ENCODE measurements at places on chromosomes 6 and 20.

DNA sequence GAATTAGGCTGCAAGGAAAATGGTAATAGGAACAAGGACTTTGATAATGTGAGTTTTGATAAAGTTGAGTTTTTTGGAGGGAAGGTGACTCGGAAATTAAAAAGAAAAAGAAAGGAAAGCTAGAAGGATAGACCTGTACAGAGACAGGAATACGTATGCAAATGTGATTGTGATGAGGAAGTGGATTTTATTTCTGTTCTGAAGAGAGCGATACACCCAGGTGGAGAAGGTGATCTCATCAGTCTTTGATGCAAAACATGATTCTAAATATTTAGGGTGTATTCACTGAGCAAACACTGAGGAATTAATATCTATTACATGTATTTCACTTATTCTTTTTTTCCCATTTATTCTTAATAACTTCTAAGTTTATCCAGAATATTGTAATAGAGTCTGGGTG is 9.2 kb upstream of the PLEKHG1 start:
- no peak for DNase-seq

DNA sequence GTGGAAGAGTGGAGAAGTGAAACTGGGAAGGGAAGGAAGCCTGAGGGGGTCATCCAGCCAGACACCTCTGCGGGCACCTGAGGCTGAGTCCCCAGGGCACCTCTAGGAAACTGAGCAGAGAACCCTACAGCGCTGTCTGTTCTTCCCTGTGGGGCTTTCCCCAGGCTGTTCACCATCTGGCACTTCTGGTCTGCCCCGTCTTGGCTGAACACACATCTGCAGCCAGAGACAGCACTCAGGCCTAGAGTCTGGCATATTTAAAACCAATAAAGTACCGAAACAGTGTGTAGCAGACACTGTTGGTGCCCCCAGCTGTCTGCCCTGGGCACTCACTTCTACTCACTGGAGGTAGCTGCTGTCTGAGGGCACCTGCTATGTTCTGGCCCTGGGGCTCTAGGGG is 9.4 kb upstream of the ARFGEF2 start:
- DNase-seq: no peak

DNA sequence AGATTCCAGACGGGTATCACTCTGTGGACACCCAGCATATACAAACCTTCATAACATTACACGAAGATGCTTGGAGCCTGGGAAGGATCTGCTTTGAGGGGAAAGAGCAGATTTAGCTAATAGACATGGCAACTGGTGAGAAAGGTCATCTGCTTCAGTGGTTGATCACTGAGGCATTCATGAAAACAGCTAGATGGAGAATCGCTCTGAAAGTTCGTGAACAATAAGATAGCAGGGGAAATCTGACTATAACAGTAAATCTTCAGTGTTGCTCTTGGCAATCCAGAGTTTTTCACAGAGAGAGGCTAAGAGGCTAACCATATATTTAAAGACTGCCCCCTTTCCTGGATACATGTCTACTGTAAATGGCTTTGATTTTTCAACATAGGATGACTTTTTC is 245.3 kb downstream of the FARS2 start:
- DNase-seq: no peak

GRCh38 chr6:92337571-92337970 is 1081.8 kb downstream of the EPHA7 start:
- no peak for DNase-seq

GRCh38 chr6:160832422-160832821 is 130.4 kb downstream of the PLG start:
- no peak for DNase-seq

DNA sequence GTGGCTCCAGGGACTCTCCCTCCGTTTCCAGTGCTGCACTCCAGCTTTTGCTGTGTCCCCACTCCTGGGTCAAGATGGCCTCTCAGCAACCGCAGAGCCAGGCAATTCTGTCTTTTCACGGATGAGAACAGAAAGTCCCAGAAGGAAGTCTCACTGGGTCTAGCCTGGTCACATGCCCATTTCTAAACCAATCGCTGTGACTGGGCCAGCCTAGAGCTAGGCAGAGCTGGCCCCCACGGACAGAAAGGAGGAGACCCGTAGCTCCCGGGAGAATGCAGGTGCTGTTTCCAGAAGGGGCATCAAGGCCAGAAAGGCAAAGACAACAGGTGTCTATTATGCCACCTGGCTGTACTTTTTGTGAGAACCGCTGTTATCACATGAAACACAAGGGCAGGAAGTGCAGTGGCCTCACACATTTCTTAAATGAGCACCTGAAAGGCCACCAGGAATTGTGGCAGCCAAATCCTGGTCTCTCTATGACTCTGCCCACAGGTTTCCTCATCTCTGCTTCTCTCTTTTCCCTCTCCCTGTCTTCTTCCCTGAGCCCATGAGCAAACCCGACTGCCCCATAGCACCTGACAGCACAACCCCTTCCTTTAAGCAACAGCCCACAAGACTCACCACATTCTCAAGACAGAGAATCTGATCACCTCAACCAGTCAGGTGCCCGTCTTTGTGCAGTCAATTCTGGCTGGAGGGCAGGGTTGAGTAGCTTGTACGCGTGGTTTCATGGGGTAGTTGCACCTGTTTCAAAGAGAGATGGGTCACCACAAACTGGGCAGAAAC is 37.1 kb upstream of the B4GALT5 start:
- no peak for DNase-seq

DNA sequence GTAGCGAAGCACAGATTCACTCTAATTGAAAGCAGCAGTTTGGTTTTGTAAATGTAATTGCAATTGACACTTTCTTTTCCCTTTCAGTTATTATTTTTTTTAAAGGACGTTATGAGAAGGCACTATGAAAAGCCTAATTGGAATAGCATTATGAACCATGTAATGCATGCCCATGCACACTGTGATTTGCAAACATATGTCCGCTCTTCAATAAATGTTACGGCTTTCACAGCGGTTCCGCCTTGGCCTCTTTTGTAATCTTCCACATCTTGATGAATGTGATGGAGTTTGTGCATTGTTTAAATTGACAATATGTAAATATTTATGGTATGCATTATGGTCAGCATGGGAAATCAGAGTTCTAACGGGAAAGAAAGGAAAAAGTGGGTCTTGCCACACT is 61.3 kb downstream of the SAMD5 start:
- no peak for DNase-seq

DNA sequence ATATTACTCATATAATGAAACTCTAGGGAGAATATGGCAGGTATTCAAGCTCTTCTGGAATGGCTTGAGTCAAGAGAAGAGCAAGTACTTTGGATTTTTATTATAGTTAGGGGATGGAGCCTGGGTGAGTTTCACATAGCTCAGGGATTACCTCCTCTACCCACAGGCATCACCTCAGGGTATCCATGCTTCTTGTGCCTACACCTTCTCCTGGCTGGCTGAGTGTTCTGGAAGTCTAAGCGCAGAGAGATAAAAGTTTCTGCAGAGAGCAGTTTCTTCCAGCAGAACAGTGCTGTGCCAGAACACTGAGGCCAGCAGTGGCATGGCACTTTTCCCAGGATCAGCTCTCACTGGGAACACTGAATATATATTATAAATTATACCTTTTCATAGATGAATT is 199.7 kb upstream of the KCNQ5 start:
- peak; percentile 71 for DNase-seq

DNA sequence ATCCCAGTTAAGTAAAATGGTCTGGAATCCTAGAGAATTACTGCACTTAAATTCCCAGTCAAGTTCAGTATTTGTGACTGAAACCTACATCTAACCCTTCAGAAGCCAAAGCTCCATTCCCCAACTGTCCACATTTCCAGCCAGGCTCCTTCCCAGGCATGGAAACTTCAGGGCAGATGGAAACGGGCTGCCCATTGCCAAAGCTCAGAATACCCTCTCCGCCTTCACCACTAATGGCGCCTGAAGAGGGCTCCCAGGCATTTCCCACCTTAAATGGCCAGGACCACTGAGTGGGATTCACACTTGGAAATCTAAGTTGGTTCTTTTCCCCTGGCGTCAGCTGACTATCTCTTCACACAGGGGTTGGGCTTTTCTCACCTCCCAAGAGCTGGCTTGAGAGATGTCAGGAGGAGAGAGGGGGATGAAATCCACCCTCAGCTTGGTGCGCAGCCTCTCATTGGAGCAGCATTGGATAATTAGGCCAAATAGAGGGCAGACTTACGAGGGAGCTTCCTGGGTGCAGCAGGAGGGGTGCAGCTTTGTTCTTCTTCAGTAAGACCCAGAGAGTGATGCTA is 82.9 kb downstream of the ANKRD60 start:
- DNase-seq: no peak

- DNase-seq: no peak
Measured at GRCh38 chr6:170209354-170210025, 81.4 kb downstream of the DLL1 start.

GRCh38 chr6:30700340-30700739 is 9.6 kb upstream of the NRM start:
- no peak for DNase-seq

GRCh38 chr6:10545482-10545881 is 24.3 kb downstream of the GCNT2 start:
- no peak for DNase-seq

DNA sequence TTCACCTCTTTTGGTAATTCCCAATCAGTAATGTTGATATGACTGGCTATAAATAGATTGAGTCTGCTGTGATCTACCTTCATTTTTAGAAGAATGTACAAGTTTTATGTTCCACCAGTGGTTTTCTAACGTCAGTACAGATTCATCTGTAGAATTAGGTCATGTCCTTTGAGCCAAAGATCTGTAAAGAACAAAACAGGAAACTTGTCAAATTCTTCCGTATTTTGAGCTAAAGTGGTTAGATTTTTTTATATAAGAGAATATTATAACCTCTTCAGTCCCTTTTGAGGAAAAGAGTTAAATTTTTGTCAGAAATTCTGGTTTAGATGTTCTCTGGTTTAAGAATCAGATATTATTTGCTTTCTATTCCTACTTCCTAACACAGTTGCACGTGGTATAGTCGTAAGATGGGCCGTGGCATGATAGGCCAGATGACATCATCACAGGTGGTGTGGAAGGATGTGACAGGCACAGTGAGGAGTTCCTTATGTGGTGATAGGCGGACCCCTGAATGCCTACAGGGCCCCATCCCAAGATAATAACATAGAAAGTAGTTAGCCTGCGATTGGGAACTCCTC is 62.3 kb downstream of the SNX9 start:
- no peak for DNase-seq

- no peak for DNase-seq
Measured at GRCh38 chr6:95785785-95786184, 208.4 kb downstream of the MANEA start.

DNA sequence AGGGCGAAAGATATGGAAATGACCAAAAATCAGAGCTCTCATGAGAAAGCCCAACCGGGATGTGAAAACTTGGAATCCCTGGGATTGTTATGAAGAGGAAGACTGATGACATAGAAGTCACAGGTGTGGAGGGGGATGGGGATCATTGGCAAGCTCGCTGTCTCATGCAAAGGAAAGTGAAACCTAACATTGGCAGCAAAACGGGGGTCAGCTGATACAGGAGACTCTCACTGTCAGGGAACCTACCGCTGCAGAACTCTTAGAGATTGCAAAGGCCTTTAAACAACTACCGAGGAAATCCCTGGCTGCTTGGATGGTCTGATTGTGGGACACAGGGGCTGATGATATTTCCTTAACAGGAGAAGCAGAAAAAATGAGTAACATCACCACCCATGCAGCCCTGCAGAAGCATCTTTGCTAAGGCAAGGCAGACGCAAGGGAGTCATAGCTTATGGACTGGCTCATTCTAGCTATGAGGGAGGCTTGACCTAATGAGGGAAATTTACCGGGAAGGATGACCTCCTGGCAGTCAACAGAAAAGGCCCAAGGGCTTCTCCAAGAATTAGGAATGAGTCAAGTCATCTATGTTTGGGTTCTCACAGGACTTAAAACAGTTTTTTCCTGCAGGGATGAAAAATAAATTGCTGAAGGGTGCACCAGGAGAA is 7.0 kb downstream of the MUC21 start:
- no peak for DNase-seq

DNA sequence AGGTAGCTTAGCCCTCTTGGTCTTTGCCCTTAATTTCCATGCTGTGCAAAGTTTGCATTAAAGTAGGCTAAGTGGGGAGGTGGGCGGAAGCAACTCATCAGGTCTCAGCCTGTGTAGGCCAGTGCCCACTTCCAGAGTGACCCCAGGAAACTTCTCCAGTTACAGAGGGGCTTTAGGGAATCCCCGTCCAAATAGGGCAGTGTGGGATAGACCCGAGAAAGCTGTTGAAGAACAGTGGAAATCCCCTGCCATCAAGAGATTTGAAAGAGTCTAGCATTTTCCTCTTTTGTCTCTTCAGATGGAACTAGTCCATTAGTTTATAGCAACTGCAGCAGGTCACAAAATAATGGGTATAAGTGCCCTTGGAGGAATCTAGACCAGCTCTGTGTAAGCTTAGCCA is 20.2 kb downstream of the SF3B5 start:
- no peak for DNase-seq

GRCh38 chr20:55052459-55052858 is 577.1 kb downstream of the DOK5 start:
- DNase-seq: no peak

DNA sequence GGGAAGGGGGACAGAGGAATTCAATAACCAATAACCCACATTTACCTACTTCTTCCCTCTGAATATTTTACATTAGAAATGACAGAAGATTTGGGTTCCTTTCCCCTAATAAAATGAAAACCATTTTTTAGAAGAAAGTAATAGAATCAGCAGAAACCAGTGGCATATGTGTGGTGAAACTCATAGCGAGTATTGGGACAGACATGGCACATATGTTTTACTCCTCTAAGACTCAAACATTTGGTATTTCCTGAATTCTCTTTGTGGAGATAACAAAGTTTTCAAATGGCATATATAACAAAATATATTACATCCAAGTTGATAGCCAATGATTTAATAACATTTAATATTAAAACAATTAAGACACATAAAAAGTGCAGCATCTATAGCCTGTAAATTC is 12.9 kb upstream of the BEND3 start:
- peak; percentile 52 for DNase-seq

DNA sequence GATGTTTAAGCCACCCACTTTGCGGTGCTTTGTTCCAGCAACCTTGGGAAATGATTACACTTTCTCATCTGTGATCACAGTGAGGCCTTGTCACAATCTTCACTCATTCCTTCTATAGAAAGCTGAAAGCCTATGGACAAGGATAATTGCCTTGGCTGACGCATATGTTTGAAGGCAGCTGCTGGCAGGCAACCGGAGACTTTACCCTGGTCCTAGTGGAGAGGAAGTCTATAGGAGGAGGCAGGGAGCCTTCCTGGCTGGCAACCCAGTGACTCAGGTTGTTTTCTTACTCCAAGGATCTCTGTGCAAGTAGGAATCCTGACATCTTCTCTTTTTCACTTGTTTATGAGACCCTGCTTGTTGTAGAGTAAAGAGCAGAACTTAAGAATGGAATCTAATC is 34.1 kb upstream of the ESR1 start:
- no peak for DNase-seq

- no peak for DNase-seq
Measured at GRCh38 chr6:33716890-33717632, 5.6 kb upstream of the UQCC2 start.

DNA sequence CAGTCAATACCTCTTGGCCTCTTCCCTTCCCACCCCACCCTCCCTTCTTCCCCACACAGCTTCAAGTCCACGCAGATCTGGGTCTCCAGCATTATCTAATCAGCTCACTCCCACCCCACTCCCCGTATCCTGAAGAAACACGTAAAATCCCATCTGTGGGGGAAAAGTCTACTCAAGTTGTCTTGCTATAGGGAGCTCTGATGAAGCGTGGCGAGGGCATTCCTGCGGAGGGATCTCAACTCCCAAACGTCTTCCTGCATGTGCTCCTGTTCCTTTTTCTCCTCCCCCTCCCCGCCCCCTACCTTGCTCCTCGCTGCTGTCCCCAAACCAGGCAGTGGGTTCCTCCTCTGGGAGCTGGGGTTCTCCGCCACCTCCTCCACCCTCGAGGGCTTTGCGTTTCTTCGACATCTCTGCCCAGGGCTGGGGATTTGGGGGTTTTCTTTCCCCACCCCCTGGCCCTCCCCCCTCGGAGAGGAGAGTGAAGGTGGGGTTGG is 181.8 kb downstream of the TBXT start:
- DNase-seq: no peak
